ENCODE measurements at places on chromosomes 6 and 20.

DNA sequence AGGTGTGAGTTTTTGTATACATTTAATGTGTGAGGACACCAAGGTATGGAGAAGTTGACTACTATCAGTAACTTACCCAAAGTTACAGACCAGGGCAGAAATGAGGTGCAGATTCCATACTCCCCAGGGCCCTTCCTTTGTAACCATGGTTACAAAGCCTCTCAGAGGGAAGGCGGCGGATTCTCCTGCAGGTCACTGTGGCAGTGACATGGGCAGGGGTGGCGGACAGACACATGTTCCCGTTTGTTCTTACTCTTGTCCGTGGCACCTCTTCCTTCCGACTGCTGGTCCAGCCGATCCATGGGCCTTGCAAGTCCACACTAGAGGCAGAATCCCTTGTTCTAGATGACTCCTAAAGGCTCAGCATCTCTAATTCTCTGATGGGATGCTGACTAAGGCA, 43.0 kb downstream of the PDYN start:
- DNase-seq: peak; percentile 25

DNA sequence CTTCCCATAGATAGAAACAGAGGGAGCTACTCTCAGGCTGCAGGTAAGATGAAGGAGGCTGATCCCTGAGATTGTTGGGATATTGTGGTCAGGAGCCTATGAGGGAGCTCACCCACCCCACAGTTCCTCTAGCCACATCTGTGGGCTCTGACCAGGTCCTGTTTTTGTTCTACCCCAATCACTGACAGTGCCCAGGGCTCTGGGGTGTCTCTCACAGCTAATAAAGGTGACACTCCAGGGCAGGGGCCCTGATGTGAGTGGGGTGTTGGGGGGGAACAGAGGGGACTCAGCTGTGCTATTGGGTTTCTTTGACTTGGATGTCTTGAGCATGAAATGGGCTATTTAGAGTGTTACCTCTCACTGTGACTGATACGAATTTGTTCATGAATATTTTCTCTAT, 2.8 kb downstream of the HLA-F start:
- DNase-seq: no peak

GRCh38 chr6:134394208-134394607, 76.3 kb upstream of the SGK1 start:
- no peak for DNase-seq

DNA sequence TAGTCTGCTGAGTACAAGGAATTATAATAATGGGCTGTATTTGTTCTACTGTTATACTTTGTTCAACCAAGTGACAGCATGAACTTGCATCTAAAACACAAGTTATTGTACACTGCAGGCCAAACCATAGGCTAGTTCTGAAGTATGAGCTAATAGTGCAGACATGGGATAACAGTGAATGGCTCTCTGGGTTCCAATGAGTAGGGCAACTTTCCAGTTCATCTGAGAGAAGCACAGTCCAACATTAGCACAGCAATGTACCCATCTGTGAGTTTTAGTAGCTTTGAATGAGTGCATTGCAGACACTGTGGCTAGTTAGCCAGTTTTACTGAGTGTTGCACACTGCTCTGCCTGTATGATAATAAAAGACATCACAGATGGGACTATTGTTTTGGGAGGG, 56.5 kb upstream of the FUT9 start:
- DNase-seq: no peak

- no peak for DNase-seq
Observed at GRCh38 chr6:162497389-162497788, 230.2 kb downstream of the PRKN start.

DNA sequence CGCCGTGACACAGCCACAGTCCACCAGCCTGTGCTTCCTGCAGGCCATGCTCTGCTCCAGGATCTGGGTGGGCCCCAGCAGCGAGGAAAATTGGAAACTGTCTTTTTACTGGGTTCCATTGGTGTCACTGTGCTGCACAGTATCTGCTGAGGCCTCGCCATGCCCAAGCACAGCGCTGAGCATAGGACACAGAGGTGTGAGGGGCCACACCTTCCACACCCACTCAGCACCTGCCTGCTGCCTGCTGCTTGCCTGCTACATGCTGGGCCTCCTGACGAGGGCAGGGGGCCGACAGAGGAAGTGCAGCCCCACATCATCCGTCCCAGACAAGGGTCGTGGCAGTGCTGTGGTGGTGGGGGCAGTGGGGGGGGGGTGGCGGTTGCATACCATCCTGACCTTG, 173.0 kb upstream of the THBS2 start:
- DNase-seq: no peak

- DNase-seq: no peak
Observed at GRCh38 chr20:4090756-4091489, 75.6 kb upstream of the RNF24 start.

DNA sequence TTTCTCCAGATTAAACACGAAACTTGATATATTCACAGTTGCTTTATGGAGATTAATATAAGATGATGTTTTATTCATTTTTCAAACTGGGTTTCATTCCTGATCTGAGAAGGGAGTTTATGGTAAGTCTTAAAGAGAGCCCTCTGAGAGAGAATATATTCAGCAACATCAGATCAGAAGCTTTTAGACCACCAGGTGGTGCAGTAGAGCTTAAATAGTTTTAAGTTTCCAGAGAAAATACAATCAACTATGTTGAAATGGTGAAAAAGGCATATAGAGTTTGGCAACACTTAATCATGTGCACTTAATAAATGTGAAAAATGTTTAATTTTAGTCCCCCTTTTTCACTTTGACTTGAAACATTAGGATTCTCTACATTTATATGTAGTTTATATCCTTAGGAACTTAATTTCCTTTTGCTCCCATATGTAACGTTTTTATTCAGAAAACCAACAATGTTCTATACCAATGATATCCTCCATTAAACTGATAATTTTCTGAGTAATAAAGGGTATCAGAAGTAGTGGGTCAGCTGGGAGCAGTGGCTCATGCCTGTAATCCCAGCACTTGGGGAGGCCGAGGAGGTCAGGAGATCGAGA, 86.4 kb upstream of the CLDN20 start:
- DNase-seq: no peak

DNA sequence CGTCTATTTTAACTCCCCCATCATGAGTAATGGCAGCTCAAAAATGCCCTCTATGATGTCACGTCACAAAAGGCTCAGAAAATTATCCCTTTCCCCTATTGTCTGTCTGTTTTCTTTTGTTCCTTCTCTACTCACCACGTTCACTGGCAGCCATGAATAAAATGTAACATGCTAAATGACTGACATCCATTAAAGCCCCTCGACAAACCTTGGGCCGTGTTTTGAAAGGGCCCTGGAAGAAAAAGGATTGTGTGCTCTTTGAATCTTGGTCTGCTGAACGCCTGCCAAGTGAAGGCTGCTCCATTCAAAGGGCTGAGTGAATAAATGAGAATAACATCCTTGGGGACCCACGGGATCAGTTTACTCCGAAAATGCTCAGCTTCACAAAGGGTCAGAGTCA, 118.7 kb downstream of the RPS12 start:
- no peak for DNase-seq

DNA sequence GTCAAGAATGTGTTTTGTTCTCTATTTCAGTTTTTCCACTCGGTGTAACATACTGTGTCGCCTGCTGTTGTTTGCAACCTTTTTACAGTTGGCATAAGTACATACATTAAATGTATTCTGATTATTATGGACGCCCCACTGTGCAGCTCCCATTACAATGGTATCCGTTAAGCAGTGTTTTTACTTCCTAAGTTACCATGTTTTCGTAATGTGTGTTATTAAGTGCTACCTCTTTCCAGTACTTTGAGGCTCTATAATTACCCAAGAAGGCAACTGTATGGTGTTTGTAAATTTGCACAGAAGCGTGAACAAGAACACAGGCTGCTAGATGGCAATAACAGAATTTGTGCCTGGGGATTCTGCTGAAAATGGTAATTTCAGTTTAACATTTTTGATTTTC, 568.0 kb upstream of the MARCKS start:
- no peak for DNase-seq

DNA sequence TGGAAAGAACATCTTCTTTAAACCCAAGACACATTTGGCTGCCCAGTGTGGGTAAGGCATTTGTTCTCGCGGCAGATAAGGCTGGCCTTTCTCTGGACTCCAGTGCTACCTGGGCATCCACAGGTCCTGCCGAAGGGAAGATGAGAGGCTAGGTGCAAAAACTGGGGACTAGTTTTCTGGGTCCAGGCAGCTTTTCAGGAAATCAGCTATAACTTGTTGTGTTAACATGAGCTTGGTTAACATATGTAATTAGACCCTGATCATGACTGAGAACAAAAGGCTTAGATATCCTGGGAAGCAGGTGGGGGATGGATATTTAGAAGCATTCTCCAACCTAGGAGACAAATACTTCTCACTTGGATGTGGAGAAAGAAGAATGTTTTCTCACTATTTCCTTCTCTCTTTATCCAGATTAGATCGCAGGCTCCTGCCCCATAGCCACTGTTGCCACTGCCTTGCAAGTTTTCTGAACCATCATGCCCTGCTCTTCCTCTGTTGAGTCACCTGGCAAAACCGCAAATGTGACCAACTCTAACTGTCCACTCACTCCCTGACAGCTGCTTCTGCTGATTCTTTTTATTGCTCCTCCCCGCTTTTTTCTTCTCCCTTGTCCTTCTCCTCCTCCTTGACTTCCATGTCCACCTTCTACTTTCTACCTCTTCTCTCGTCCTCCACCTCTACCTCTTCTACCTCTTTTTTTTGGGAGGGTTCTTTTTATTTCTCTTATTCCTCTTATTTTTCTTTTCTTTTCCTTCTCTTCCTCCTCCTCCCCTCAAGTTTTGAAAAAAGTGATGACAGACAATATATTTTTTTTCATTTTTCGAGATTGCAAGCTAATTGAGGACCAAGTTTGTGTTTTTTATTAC, 258.1 kb downstream of the UTRN start:
- no peak for DNase-seq

DNA sequence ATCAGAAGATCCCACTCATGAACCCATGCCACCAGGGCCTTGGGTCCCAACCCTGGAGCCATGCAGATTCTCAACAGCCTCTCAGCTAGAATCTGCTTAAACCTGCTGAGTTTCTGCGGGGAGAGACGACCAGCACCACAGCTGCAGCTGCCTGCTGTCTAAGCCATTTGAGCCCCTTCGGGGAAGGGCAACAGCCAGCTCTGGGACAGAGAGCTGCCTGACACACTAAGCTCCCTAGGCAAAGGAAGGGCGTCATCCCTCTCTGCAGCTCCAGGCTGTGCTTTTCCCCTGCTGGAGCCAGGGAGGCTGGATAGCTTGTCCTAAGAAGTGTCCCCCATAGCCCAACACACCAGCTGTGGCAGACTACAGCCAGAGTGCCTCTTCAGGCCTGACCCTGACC, 182.5 kb downstream of the OTOR start:
- no peak for DNase-seq

GRCh38 chr6:162962093-162962492, 234.3 kb downstream of the PACRG start:
- no peak for DNase-seq

GRCh38 chr6:72740135-72740534, 118.3 kb downstream of the KCNQ5 start:
- DNase-seq: no peak

DNA sequence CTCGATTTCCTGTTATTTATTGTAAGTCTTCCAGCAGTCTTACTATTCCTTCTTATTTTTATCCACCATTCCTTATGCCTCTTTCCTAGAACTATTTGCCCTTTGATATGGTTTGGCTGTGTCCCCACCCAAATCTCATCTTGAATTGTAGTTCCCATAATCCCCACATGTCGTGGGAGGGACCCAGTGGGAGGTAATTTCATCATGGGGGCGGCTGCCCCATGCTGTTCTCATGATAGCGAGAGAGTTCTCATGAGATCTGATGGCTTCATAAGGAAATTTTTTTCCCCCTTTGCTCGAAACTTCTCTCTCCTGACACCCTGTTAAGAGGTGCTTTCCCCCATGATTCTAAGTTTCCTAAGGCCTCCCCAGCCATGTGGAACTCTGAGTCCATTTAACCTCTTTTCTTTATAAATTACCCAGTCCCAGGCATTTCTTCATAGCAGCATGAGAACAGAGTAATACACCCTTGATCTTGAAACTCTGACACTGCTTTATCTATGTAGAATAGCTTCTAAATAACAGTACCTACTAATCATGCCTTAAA, 48.8 kb downstream of the PLN start:
- no peak for DNase-seq

DNA sequence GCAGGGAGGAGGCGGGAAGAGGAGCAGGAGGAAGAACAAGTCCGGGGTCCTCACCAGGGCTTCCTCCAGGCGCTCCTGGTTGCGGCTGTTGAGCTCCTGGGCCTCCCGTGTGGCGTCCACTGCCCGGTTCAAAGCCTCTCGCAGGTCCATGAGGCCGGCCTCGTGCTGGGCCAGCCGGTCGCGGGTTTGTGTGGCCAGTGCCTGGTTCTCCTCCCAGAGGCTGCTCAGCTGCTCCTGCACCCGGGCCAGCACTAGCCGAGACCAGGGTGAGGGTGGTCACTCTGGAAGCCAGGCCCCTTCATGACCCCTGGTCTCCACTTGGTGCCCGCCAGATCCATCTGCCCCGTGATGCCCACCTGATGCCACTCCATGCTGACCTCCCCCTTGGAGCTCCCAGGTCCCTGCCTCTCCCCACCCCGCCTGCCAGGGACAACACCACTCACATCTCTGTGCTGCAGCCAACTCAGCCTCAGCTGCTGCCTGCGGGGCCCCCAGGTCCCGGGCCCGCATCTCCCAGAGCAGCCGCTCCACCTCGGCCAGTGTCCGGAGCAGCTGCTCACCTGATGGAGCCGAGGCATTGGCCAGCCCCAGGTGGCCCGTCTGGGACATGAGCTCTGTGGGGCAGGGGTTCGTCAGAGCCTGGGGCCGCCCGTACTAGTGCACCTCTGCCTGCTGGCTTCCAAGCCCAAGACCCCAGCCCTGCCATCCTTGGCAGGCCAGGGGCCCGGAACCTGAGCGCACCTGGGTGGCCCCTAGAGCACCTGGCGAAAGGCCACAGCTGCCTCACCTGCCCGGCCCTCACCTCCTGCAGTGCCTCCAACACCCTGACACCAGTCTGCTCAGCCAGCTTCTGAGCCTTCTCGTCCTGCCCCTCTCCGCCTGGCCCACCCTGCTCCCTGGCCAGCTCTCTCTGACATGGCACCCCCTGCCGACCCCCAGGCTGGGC, 15.9 kb downstream of the ADRM1 start:
- DNase-seq: no peak

- no peak for DNase-seq
Observed at GRCh38 chr20:23658336-23658735, 20.6 kb upstream of the CST3 start.

- DNase-seq: no peak
Observed at GRCh38 chr20:38629979-38630378, 28.4 kb downstream of the ARHGAP40 start.

DNA sequence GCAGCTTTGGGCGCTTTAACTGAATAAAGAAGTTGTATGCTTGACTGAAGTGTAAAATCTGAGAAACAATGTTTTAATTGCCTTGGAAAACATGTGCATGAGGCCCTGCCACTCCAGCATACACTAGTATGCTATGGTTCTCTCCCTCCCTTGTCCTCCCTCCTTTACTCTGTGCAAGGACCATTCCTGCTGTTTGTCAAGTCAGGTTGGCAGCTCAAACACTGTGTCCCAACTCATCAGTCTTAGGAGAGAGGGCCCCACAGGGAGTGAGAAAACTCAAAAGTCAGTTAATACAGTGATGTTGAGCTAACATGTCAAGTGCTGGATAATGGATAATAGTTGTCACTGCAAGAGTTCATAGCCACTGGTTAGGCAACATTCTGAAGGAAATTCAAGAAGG, 543.6 kb downstream of the GRIK2 start:
- DNase-seq: no peak

- no peak for DNase-seq
Observed at GRCh38 chr6:40587240-40588069, at the start of gene LRFN2. Gene LRFN2 (minus strand): TSS chr6:40587364.

- DNase-seq: no peak
Observed at GRCh38 chr6:130459316-130459715, 93.5 kb downstream of the TMEM200A start.

GRCh38 chr6:153024709-153025017, 22.2 kb upstream of the MTRF1L start:
- DNase-seq: no peak

Data from iPS DF 19.7 (cell line).